Germinal center (tissue), 1 donor: ENCODE measurements at places on chromosomes 4 and X.

GRCh38 chr4:14513471-14513870 lies 488.8 kb upstream of the CPEB2 start:
- DNase-seq: no peak

- no peak for DNase-seq
Measured at GRCh38 chrX:389021-389441, 2.3 kb upstream of the PPP2R3B start.

DNA sequence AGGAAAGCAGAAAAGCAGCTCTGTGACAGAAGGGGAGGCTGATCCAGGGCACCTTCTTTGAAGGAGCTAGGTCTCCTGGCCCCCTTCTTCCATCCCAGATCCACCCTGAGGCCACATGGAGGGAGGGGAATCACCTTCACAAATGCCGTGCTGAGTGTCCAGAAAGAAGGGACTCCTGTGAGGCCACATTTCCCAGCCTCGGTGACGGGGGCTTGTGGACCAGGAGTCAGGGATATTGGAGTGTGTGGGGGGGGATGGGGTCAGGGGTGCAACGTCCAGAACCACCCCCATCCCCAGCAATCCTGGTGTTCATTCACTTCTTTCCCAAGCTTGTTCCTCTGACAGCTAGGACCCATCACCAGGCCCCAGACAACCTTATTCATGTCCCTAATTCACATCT lies 4.7 kb downstream of the TIMM17B start:
- no peak for DNase-seq

GRCh38 chrX:23616361-23616760 lies 50.9 kb upstream of the PRDX4 start:
- peak; percentile 2 for DNase-seq

- no peak for DNase-seq
Measured at GRCh38 chrX:34559325-34559724, 97.8 kb downstream of the TMEM47 start.

DNA sequence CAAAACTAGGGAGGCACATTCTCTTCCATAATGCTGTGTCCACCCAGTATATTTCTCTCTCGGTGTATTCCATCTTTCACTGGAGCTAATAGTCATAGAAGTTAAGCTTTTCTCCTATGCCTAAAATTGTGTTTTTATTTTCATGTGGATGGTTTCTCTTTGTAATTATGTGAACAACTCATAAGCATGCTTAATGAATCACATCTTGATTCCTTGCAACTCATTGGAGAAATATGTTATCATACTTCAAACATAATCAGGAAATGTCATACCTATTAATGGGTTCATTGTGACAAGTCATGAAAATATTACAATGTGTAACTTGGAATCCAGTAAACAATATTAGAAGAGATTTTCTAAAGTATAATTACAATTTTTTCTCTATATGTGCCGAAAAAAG lies 186.3 kb downstream of the SLC7A11 start:
- no peak for DNase-seq

DNA sequence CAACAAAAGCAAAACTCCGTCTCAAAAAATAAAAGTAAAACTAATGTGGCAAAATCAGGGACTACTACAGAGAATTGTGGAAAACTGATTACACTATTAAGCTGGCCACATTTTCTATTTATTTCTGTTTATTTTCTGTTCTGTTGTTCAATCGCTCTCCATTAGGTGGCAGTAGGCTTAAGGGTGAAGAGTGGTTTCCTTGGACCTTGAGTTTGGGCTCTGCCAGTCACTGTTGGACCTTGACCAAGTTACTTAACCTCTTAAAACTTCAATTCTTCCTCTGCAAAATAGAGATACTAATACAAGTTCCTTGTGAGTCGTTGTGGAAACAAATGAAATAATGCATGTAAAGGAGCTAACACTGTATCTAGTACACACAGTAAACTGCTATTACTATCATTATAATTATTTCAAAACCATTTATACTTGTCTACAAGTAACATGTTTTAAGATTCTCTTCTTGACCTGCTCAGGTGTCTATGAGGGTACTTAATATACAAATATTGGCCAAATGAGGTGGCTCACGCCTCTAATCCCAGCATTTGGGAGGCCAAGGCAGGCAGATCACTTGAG lies 15.2 kb downstream of the HSD17B11 start:
- DNase-seq: peak; percentile 19

DNA sequence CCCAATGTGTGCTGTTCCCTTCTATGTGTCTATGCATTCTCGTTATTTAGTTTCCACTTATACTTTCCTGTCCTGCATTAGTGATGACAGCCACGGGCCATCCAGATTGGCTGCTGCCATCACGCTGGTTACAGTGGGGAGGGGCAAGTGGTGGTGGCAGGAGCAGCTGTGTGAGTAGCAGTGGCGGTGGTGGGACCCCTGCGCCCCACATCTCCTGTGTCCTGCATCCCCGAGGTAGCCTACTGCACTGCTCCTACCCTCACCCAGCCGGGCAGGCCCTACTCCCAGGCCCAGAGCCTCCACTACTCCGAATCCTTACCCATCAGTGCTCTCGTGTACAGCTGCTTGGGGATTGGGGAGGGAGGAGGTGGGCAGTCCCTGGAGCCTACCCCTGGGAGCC lies 798.7 kb upstream of the AGA start:
- no peak for DNase-seq

GRCh38 chr4:25870081-25870480 lies 7.3 kb upstream of the SEL1L3 start:
- no peak for DNase-seq

- DNase-seq: no peak
Measured at GRCh38 chrX:138710866-138711341, 613 bp downstream of the FGF13 start.

GRCh38 chrX:40479777-40480318 lies 100.9 kb upstream of the ATP6AP2 start:
- DNase-seq: no peak

- DNase-seq: no peak
Measured at GRCh38 chrX:135384161-135384836, 37.4 kb upstream of the SMIM10L2A start.
